Hindlimb muscle (tissue), 1 donor: ENCODE measurements at places on chromosomes 11 and 22.

- no peak for DNase-seq
Observed at GRCh38 chr11:2298795-2299761, 2.6 kb downstream of the C11orf21 start.

- DNase-seq, result no peak
Observed at GRCh38 chr22:19478901-19479354, at the start of gene UFD1. Gene UFD1 (minus strand): TSS chr22:19479193. CDS start chr22:19479085, 108 bp downstream.

- DNase-seq, result no peak
Observed at GRCh38 chr11:5983443-5983842, 3.3 kb downstream of the OR52L1 start.

- no peak for DNase-seq
Observed at GRCh38 chr11:28117712-28118111, 9.5 kb downstream of the METTL15 start.
